Bronchial smooth muscle cell (primary cell): ENCODE measurements at places on chromosomes 4 and X. TPM values are rescaled to one million over a fixed set of nuclear protein-coding genes. Genes with fewer than 3 reads are reported as not detected.

LRP2BP gene
- total RNA-seq: 0.16 and 0.26 TPM in 2 replicates

ASB5 gene
- 0.26 and 0.47 TPM in 2 replicates for total RNA-seq

USP17L29 gene
- not detected in 2 replicates for total RNA-seq

SH3D19 gene
- 34.0 and 36.7 TPM in 2 replicates for total RNA-seq

RBBP7 gene
- total RNA-seq: 115 and 129 TPM in 2 replicates

PABPC4L gene
- 0.09 and 0.47 TPM in 2 replicates for total RNA-seq

ATP2B3 gene
- total RNA-seq: not detected in 2 replicates

IBSP gene
- not detected in 2 replicates for total RNA-seq

PAGE3 gene
- total RNA-seq: not detected in 2 replicates

HSFX3 gene
- not detected in 2 replicates for total RNA-seq
